ENCODE measurements at places on chromosomes 16 and 17.

DNA sequence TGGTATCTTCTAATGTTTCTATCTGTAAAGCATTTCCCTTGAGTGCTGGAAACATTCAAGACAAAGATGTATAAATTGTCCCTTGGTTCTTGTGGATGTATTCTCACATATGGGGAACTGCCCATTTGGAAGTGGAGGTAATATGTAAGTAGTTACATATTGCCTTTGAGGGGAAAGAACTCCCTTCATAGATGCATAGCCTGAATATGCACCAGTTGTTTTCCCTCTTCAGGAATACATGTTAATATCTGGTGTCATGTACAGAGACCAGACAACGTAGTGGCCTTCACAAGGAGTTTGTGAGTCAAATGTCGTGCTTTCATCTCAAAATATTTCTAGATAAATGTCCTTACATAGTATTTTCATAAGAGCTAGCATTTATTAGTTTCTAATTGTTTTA, 213.5 kb downstream of the BCAS3 start:
- DNase-seq = no peak

- no peak for DNase-seq
Measured at GRCh38 chr17:72737151-72737690, 355.3 kb downstream of the SLC39A11 start.

DNA sequence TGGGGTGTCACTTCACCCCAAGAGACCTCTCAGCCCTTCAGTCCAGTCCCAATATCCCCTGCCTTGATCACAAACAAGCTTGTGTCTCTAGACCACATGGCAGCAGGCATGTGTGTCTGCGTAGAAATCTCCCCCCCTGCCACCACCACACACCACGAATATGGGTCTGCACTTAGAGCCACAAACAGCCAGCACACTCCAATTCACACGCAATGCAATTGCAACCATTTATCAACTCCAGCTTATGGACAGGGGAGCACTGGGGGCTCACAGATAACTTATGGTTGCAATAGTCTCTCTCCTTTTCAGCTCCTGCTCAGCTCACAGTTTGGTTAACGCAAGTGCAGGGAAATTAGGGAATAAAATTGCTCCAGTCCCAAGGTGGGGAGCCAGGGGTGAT, 2.6 kb downstream of the HOXB9 start:
- DNase-seq = no peak

- no peak for DNase-seq
Measured at GRCh38 chr17:46082257-46082656, 83.2 kb downstream of the STH start.

Measured in suppressor macrophage (primary cell).